Activated T-helper 1 cell treated with anti-CD3 and anti-CD28 coated beads, Interleukin-12 subunit alpha, Interleukin-12 subunit beta, Interleukin-2, Interleukin-4 antibody, amounts not matched to agents 30 ng/mL and 10 ng/mL and 1 ng/mL, durations not matched to agents 14 hours and 24 hours and 36 hours (primary cell): ENCODE measurements at places on chromosomes 16 and 17.

GRCh38 chr16:85935974-85936760, 37.2 kb downstream of the IRF8 start:
- DNase-seq = peak; percentile 62
- H3K4me3 ChIP-seq = peak overlapping the region; percentile 8
- H3K27ac ChIP-seq = peak overlapping the region; percentile 90
- peaks cover 3% of the 10 kb centered on the region for H3K27me3 ChIP-seq
- peaks cover 55% of the 10 kb centered on the region for H3K4me1 ChIP-seq

DNA sequence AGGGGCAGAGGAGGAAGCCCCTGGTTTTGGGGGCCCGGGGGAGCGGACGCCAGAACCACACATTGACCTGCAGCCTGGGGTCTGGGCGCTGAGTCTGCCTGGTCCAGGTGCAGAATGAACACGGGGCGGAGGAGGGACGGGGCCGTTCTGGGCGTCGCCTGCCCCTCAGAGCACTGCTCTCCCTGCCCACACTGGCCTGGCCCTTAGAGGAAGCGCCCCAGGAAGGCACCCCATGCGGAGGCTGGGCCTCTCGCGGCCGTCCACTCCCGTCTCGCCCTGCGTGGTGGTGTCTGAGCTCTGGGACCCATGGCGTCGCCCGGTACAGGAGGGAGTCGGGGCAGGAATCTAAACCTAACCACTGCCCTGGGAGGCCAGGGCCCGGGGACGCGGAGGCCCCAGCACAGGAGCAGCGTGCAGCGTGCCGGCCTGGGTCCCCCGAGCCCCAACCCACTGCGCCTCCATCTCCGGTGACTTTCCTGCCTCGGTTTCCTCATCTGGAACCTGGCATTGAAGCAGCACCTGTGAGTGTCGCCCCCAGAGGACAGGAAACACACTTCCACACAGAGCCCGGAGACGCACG, 4.3 kb downstream of the TPSD1 start:
- peaks cover 11% of the 10 kb centered on the region for H3K27me3 ChIP-seq
- H3K36me3 ChIP-seq = no peaks in the 10 kb centered on the region
- no peak for DNase-seq
- no peak overlapping the region for H3K27ac ChIP-seq

DNA sequence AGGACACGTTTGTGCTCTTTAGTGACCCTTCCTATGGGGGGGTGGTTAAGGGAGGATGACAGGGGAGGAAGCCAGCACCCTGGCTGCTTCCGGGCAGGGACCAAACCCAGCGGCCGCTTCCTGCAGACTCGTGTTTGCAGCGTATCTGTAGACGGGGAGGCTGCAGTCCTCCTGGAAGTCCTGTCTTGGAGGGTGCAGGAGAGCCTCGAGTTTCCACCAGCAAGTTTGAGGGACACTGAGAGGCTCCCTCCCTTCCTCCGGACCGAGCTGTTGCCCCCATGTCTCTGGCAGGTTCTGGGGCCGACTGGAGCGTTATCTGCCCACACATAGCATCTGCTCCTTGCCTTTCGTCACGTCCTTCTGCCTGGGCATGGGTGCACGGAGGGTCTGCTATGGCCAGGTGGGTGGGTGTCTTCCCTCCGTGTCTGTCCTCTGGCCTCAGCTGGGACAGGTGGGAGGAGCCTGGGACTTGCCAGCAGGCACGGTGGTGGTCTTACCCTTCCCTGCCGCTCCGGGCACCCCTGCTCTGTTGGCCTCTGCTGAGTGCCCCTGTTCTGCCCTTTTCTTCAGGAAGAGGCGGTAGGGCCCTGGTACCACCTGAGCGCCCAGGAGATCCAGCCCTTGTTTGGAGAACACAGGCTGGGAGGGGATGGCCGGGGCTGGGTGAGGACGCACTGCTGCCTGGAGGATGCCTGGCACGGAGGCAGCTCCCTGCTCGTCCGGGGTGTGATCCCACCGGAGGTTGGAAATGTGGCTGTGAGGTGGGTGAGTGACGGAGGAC, 8.8 kb downstream of the ENGASE start:
- H3K4me3 ChIP-seq = no peak overlapping the region
- H3K27me3 ChIP-seq = no peaks in the 10 kb centered on the region
- peaks cover 15% of the 10 kb centered on the region for H3K36me3 ChIP-seq
- no peak for DNase-seq

DNA sequence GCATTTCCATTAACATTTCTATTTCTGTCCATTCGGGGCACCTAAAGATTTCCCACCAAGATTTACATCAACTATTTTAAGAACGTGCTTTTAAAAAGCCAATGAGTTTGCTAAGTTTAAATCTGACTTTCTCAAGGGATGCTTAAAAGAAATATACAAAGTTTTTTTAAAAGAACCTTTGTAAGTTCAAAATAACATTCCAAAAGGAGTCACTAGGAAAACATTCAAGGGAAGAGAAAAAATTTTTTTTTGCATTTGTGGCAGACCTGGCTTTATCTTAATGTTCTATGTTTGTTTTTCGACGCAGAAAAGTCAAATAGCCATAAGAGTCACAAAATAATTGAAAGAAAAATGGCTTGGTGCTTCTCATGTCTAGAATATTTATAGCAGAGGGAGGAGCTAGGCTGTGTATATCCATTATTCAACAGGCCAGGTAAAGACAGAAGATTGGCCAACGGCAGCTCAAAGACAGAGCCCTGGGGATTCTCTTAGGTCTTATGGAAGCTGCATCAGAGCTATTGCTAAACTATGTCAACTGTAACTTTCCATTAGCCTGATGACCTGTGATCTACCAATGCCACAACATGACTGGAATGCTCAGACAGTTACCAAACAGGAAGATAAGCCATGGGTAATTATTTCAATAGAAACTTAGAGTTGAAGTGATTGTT, 37.8 kb upstream of the MYOCD start:
- no peak overlapping the region for H3K27ac ChIP-seq
- H3K4me1 ChIP-seq = no peaks in the 10 kb centered on the region
- DNase-seq = no peak
- no peaks in the 10 kb centered on the region for H3K36me3 ChIP-seq
- no peak overlapping the region for H3K4me3 ChIP-seq

DNA sequence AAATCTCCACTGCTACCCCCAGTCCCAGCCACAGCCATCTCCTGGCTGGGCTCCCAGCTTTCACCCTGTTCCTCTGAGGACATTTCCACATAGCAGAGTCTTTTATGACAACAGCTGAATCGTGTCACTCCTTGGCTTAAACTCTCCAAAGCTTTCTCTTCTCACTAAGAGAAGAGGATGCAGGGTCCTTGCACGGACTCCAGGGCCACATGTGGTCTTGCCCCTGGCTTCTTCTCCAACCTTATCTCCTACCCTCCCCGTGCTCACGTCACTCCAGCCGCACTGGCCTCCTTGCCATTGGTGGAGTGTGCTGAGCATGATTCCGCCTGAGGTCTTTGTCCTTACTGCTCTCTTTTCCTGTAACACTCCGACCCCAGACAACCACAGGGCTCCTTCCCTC, 39.9 kb upstream of the CCDC182 start:
- no peak for DNase-seq
- no peak overlapping the region for H3K27ac ChIP-seq

- DNase-seq = peak; percentile 3
- no peaks in the 10 kb centered on the region for H3K4me1 ChIP-seq
- no peak overlapping the region for H3K4me3 ChIP-seq
- H3K27ac ChIP-seq = no peak overlapping the region
- H3K36me3 ChIP-seq = peaks cover 35% of the 10 kb centered on the region
Measured at GRCh38 chr16:16143038-16143763, 80.1 kb downstream of the ABCC6 start.

DNA sequence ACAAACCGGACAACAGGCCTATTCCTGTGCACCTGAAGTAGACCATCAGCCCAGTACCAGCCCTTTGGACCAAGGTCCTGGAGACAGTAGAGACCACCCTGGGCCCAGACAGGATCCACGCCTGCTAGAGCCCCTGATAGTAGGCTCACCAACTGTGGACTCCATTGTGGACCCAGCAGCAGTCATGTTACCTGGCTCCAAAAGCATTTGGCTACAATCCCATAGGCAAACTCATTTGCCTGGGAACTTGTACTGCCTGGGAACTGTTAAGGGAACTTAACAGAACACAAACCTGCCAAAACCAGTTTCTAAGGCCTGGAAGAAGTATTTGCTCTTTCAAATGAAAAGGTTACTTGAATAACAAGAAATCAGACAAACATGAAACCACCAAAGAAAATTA, 10.0 kb upstream of the ACSM1 start:
- no peak overlapping the region for H3K27ac ChIP-seq
- DNase-seq = no peak
- no peak overlapping the region for H3K4me3 ChIP-seq
- H3K4me1 ChIP-seq = no peaks in the 10 kb centered on the region

GRCh38 chr17:16463358-16464302, 28.4 kb downstream of the LRRC75A start:
- H3K27ac ChIP-seq = no peak overlapping the region
- H3K36me3 ChIP-seq = peaks cover 2% of the 10 kb centered on the region
- H3K27me3 ChIP-seq = no peaks in the 10 kb centered on the region
- no peak for DNase-seq
